ENCODE measurements at places on chromosomes 6 and 20.

- peak; percentile 74 for DNase-seq
These were observed 202.7 kb upstream of the MARCKS start for GRCh38 chr6:113654396-113654795.

DNA sequence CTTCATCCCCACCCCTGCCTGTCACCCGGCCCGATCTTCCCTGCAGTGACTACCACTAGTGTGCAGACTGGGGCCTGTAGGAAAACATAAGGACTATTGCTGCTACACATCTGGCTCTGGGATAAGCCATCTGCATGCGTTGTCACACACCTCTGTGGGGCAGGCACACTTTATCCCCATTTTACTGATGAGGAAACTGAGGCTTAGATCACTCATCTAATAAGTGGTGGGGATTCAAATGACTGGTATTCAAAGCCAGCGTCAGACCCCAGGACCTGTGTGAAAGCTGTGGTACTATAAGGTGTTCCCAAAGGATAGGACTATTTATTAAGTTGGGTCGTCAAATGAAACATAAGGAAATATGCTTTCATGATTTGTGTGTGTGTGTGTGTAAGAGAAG lies 148.9 kb upstream of the RNF24 start:
- no peak for DNase-seq

DNA sequence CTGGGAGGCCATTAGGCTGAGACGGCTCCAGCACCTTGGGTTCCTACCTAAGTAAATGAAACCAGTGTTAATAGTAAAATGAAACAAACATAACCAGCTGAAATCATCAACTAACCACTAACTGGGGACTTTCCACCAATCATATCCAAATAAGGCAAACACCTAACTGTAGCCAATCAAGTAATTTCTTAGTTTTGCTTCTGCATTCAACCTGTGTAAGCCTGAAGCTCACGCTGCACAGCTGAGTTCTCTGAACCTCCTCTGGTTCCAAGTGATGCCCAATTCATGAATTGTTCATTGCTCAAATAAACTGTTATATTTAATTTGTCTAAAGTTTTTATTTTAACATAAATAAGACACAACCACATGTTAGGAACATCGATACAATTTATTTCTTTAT lies 22.5 kb downstream of the KLHL32 start:
- DNase-seq = no peak

DNA sequence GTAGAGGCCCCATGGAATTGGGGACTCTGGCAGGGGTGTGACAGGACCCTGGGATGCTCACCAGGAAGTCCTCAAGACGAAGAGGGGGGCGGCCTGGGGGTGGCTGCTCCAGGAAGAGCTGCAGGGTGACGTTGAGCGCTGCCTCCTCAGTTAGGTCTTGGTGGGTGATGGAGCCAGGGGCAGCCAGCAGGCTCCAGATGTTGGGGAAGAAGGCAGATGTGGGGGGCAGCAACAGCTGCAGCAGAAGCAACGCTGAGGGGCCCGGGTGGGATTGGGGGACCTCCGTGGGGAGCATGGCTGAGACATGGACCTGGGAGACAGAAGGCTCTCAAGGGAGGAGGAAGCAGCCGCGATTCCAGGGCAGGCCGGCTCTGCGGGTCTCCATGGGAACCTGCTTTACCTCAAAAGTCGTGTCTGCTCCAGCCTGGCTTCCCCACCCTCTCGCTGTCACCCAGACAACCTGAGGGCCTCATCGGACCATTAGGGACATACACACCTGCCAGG lies 591 bp downstream of the VWA7 start:
- DNase-seq = no peak

DNA sequence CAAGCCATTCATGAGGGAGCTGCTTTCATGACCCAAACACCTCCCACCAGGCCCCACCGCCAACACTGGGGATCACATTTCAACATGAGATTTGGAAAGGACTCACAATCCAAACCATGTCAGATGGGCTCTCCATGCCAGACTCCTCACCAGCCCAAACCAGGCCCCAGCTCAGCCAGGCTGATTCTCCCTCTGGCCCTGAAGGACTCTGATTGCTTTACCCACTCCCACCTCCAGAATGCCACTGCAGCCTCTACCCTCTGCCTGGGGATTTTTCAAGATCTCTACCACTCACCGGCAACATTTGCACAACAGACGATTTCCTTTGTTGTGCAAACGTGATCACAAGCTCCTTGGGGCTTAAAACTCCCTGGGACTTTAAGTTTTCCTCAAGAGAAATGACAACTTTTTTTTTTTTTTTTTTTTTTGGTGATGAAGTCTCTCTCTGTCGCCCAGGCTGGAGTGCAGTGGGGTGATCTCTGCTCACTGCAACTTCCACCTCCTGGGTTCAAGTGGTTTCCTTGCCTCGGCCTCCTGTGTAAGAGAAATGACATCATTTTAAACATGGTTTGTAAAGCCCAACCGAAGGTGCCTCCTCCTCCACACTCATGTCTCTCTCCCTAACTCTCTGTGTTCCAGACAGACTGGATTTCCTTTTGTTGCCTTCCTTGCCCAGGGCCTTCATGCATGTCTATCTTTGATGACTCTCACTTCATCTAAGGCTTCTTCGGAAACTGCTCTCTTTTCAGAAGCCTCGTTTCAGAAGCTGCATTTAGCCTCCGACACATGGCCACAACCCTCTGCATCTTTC lies 147.0 kb downstream of the CDH26 start:
- DNase-seq = no peak

GRCh38 chr20:44028003-44028730 lies 113.5 kb downstream of the TOX2 start:
- no peak for DNase-seq

DNA sequence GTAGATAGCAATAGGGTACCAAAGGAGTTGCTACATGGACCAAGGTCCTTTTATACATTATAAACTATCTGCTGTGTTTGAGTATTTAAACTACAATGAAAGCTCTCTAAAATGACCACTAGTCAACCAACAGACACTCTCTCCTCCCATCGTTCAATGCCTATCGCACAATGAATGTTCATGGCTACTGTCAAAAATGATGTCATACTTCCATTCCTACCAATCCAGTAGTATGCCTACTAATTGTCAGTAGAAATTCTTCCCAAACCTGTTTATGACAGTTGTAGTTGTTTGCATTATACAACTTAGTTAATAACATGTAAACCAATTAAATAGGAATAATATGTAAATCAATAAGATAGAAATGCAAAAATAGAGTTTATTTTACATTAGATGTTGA lies 39.0 kb upstream of the VSX1 start:
- DNase-seq = no peak
